ENCODE measurements at places on chromosomes 3 and 15. TPM values are rescaled to one million over a fixed set of nuclear protein-coding genes. Genes with fewer than 3 reads are reported as not detected.

Gene WDR72
- total RNA-seq, result not detected

DNA sequence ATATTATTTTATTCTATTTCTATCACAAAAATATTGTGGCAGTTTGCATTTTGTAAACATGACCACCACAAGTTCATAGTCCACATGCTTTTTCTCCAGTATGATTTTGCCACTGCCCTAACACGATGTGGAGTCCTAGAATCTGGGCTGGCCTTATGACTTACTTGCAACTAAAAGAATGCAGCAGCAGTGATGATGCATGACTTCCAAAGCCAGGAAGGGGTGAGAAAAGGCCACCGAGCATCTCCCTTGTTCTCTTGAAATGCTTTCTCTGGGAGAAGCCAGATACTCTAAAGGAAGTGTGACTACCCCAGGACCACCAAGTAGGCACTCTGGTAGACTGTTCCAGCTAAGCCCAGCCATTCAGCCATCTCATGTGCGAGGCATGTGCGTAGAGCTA lies 191.6 kb upstream of the MRPL3 start:
- H3K36me3 ChIP-seq, result no peaks in the 10 kb centered on the region
- no peaks in the 10 kb centered on the region for H3K27me3 ChIP-seq
- no peaks in the 10 kb centered on the region for H3K4me1 ChIP-seq
- DNase-seq, result no peak
- no peak overlapping the region for H3K4me3 ChIP-seq

- peaks cover 19% of the 10 kb centered on the region for H3K27me3 ChIP-seq
- H3K36me3 ChIP-seq, result no peaks in the 10 kb centered on the region
- no peaks in the 10 kb centered on the region for H3K4me1 ChIP-seq
- H3K4me3 ChIP-seq, result no peak overlapping the region
- DNase-seq, result no peak
Measured at GRCh38 chr15:44029940-44030568, 165.0 kb downstream of the FRMD5 start.

Gene SLC12A8
- 0.58 TPM for total RNA-seq

GRCh38 chr15:85757073-85757938 lies 37.4 kb downstream of the KLHL25 start:
- H3K4me1 ChIP-seq, result no peaks in the 10 kb centered on the region
- no peak for DNase-seq
- H3K4me3 ChIP-seq, result no peak overlapping the region
- H3K27ac ChIP-seq, result no peak overlapping the region
- H3K27me3 ChIP-seq, result no peaks in the 10 kb centered on the region

- no peak overlapping the region for H3K27ac ChIP-seq
- no peaks in the 10 kb centered on the region for H3K36me3 ChIP-seq
- H3K27me3 ChIP-seq, result peaks cover 2% of the 10 kb centered on the region
- no peak for DNase-seq
Measured at GRCh38 chr3:119098619-119099222, 47.2 kb upstream of the TEX55 start.

GRCh38 chr15:33182278-33182905 lies 12.1 kb downstream of the FMN1 start:
- H3K36me3 ChIP-seq, result no peaks in the 10 kb centered on the region
- H3K4me1 ChIP-seq, result peaks cover 8% of the 10 kb centered on the region
- no peak overlapping the region for H3K4me3 ChIP-seq
- H3K27me3 ChIP-seq, result no peaks in the 10 kb centered on the region
- no peak overlapping the region for H3K27ac ChIP-seq
- DNase-seq, result no peak

DNA sequence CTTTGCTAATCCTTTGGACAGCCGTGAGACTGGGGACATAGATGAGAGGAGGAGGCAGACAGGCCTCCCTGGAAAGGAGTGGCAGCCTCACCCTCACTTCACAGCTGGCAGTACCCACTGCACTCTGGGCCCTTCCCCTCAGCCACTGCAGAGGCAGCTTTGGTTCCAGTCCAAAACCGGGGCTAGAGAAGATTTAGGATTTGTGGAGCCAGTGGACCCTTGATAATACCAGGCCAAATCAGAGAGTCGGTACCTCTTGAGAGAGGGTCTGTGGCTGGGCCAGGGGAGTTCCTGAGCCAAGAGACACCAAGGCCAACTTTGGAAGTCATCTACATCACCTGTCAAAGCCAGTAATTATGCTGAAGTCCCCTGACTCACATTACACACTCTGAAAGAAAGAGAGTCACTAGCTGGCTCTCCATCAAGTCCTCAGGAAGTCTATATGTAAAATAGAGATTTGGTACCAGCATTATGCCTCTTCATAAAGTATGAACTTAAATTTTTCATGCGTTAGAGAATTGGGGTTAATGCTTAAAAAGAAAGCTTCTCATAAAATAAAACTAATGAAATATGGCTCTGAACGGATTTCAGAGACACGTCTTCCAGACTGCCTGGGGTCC lies 244.1 kb upstream of the SEMA6D start:
- H3K4me1 ChIP-seq, result no peaks in the 10 kb centered on the region
- DNase-seq, result no peak
- H3K27me3 ChIP-seq, result no peaks in the 10 kb centered on the region
- no peaks in the 10 kb centered on the region for H3K36me3 ChIP-seq

- H3K27me3 ChIP-seq, result no peaks in the 10 kb centered on the region
- no peak overlapping the region for H3K27ac ChIP-seq
- no peak overlapping the region for H3K4me3 ChIP-seq
- H3K36me3 ChIP-seq, result no peaks in the 10 kb centered on the region
- H3K4me1 ChIP-seq, result no peaks in the 10 kb centered on the region
Measured at GRCh38 chr3:110526777-110527727, 544.6 kb upstream of the NECTIN3 start.

Gene AGBL1
- not detected for total RNA-seq

Gene CADM2
- total RNA-seq, result not detected

- no peaks in the 10 kb centered on the region for H3K36me3 ChIP-seq
- peaks cover 20% of the 10 kb centered on the region for H3K27me3 ChIP-seq
- H3K4me1 ChIP-seq, result peaks cover 22% of the 10 kb centered on the region
- peak; percentile 21 for DNase-seq
Measured at GRCh38 chr3:136818191-136818768, 646 bp upstream of the SLC35G2 start.

Gene GPR171
- 0.35 TPM for total RNA-seq

GRCh38 chr3:137568880-137569279 lies 195.2 kb upstream of the SOX14 start:
- DNase-seq, result no peak
- no peak overlapping the region for H3K27ac ChIP-seq
- H3K36me3 ChIP-seq, result no peaks in the 10 kb centered on the region

- H3K4me3 ChIP-seq, result no peak overlapping the region
- no peaks in the 10 kb centered on the region for H3K36me3 ChIP-seq
- H3K27me3 ChIP-seq, result no peaks in the 10 kb centered on the region
- no peak for DNase-seq
- no peak overlapping the region for H3K27ac ChIP-seq
Measured at GRCh38 chr3:64828276-64828675, 140.5 kb upstream of the ADAMTS9 start.

DNA sequence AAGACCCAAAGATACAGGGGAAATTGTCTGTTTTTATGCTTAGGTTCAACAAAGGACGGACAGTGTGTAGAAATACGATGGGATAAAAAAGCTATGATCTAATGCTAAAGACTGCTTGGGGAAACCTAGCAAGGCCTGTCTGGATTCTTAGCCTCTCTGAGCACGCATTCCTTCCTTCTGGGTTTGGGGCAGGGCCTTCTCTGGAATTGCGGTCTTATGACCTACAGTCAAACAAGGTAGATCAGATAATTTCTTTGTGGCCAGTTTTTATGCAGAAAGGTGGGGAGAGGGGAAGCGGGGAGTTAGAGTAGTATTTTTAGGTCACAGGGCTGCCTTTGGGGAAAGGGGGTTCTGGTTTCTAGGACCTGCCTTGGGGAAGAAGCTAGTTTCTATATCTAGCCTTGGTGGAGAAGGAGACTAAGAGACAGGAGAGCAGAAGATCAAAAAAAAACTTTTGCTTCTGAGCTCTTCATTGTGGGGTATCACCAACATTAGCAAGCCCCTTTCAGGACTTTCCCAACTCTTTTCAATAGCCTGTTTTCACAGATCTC lies 39.1 kb upstream of the LIPC start:
- no peaks in the 10 kb centered on the region for H3K36me3 ChIP-seq
- H3K4me3 ChIP-seq, result no peak overlapping the region
- H3K4me1 ChIP-seq, result no peaks in the 10 kb centered on the region
- peaks cover 8% of the 10 kb centered on the region for H3K27me3 ChIP-seq

GRCh38 chr15:40338041-40338657 lies 2.6 kb downstream of the CCDC9B start:
- peak; percentile 67 for DNase-seq
- H3K4me1 ChIP-seq, result peaks cover 24% of the 10 kb centered on the region
- no peaks in the 10 kb centered on the region for H3K27me3 ChIP-seq
- H3K4me3 ChIP-seq, result no peak overlapping the region
- H3K27ac ChIP-seq, result no peak overlapping the region

Gene ARPIN
- not detected for total RNA-seq

DNA sequence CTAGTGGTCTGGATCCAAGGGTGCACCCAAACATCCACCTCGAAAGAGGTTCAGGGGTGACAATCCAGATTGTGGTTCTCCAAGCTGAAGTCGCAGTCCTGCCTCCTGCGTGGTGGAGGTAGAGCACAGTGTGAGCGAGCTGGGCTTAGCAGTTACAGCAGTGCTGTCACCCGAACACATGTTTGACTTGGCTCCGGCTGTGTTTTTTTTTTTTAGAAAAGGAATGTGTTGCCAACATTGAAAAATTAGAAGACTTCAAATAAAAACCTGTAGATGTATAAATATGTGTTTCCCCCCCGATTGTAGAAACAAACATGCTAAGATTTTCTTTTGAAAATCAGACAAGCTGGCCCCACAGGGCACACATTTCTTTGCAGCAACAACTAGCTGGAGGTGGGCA lies 530.8 kb downstream of the SHQ1 start:
- H3K27me3 ChIP-seq, result no peaks in the 10 kb centered on the region
- no peaks in the 10 kb centered on the region for H3K36me3 ChIP-seq
- H3K27ac ChIP-seq, result no peak overlapping the region
- no peak overlapping the region for H3K4me3 ChIP-seq
- peaks cover 5% of the 10 kb centered on the region for H3K4me1 ChIP-seq
- no peak for DNase-seq

DNA sequence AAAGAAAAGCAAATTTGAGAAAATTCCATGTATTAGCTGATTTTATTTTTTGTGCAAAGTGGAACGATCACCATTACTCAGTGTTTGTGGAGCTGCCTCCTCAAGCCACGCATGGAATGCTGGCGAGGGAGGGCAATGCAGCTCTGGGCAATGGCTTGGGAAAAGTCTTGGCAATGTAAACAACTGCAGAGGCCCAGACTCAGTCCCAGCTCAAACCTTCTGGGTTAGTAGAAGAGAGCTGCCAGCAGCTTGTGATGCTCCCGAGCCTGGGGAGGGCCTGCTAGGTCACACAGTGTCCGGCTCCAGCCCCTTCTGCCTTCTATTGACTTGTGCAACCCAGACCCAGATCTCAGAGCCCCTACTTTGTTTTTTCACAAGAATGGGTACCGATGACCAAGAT lies 4.3 kb downstream of the EPHB1 start:
- H3K27me3 ChIP-seq, result peaks cover 26% of the 10 kb centered on the region
- H3K36me3 ChIP-seq, result peaks cover 1% of the 10 kb centered on the region
- no peak for DNase-seq
- H3K27ac ChIP-seq, result no peak overlapping the region

GRCh38 chr3:10444511-10444910 lies 60.9 kb downstream of the ATP2B2 start:
- no peak for DNase-seq
- H3K4me1 ChIP-seq, result peaks cover 26% of the 10 kb centered on the region
- H3K4me3 ChIP-seq, result no peak overlapping the region
- H3K27ac ChIP-seq, result no peak overlapping the region

Gene CDCP1
- total RNA-seq, result not detected

DNA sequence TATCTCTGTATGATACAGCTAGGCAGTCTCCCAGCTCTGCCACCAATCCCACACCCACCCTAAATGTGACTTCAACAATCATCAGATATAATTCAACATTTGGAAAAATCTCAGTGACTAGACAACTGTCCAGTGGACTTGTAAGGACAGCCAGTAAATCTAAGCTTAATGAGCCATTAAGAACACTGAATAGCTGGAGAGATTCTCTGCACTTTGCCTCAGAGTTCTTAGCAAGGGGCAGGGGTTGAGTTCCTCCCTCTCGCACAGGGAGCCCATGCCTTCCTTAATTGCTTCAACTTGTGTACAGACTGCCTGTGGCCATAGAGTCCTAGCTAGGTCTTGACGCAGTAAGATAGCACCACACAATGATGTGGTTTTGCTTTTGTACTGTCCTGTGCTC lies 15.6 kb downstream of the MEX3B start:
- H3K4me3 ChIP-seq, result no peak overlapping the region
- no peaks in the 10 kb centered on the region for H3K36me3 ChIP-seq
- DNase-seq, result no peak
- H3K27me3 ChIP-seq, result no peaks in the 10 kb centered on the region
- no peak overlapping the region for H3K27ac ChIP-seq
- H3K4me1 ChIP-seq, result no peaks in the 10 kb centered on the region

GRCh38 chr3:120338517-120338916 lies 10.6 kb downstream of the LRRC58 start:
- H3K27ac ChIP-seq, result no peak overlapping the region
- DNase-seq, result no peak
- peaks cover 61% of the 10 kb centered on the region for H3K36me3 ChIP-seq

DNA sequence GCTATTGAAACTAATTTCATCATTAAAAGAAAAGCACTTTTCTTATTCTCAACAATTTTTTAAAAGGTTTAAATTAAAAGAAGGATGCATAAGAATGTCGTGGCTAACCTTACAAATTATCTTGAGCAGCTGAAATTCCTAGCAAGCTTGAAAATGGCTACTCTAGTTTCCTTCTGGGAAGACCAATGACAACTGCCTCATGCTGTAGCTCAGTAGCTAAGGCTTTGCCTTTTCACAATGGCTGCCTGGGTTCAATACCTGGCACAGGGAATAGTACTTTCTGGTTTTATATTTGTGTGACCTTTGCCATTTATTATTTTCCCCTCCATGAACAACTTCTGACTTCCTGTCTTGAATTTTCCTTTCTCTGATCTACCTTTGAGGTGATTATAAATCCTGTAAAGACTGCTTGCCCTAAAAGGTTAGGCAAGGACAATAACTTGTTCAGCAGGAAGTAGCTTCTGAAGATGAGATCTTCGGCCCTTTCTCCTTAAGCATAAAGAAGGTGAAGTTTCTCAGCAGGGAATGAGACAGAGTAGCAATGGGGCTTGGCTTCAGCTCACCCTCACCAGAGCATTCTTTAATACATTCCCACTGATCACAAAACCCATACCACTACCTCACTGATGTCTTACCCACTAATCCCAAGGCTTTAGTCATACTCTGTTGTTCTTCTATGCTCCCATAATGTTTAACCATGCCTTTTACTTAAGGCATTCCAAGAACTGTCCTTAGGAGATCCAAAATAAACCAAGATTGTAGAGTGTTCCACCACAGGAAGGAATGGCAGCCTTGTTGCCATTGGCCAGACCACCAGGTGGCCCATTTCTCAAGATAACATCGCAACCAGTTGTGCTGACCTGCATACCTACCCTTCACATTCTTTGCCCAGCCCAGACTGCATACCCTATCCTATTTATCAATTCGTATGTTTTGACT lies 276.8 kb downstream of the ULK4 start:
- no peak for DNase-seq
- no peak overlapping the region for H3K4me3 ChIP-seq
- no peak overlapping the region for H3K27ac ChIP-seq
- no peaks in the 10 kb centered on the region for H3K27me3 ChIP-seq
- no peaks in the 10 kb centered on the region for H3K4me1 ChIP-seq
